Activated CD8-positive, alpha-beta memory T cell treated with anti-CD3 and anti-CD28 coated beads, Interleukin-2, amount 50 U/mL, for 48 hours (primary cell): ENCODE measurements at places on chromosomes 16 and 17.

DNA sequence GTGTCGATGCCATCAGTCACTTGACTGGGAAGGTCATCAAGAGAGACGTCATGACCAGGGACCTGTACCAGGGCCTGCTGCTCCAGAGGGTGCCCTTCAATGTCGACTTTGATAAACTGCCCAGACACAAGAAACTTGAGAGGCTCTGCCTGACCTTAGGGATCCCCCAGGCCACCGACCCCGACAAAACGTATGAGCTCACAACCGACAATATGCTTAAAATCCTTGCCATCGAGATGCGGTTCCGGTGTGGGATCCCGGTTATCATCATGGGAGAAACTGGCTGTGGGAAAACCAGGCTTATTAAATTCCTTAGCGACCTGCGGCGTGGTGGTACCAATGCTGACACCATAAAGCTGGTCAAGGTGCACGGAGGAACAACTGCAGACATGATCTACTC, 69.6 kb upstream of the ENDOV start:
- no peak for DNase-seq

- DNase-seq = no peak
Measured at GRCh38 chr17:40074871-40075200, 12.1 kb downstream of the THRA start.

GRCh38 chr17:42045719-42046118, 4.7 kb downstream of the C17orf113 start:
- DNase-seq = no peak

DNA sequence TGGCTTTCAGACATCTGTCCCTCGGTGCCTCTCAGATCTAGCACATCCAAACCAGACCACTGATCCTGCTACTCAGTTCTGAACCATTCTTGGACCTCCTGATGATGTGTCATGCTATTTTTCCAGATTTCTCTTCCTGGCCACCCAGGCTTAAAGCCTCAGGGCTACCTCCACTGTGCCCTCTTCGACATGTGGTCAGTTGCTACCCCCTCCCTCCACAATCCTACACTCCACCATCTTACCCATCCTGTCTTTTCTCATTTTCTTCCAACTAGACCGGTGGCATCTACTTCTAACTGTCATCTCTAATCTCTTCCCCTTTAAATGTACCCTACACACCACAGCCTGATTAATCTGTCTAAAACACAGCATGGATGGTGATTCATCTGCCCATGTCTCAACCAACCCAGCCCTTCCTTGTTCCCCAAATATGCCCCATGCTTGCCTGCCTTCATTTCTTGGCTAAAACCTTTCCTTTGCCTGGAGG, 478.6 kb downstream of the SLC39A11 start:
- DNase-seq = no peak

DNA sequence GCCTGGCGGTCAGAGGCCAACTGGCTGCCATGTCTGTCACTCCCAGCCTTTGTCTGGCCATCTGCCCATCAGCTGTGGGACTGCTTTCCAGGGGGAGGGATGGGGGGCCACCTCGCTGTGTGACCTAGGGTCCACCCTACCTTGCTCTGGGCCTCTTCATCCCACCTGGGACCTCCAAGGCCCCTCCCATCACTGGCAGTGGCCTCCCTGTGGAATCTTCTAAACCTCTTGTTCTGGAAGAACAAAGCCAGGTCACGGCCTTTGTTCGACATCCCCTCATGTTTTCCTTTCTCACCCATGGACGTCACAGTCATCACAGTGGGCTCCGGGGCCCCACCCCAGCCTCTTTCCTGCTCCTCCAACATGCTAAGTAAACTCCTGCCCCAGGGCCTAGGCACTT, 24.0 kb downstream of the SPNS2 start:
- no peak for DNase-seq

DNA sequence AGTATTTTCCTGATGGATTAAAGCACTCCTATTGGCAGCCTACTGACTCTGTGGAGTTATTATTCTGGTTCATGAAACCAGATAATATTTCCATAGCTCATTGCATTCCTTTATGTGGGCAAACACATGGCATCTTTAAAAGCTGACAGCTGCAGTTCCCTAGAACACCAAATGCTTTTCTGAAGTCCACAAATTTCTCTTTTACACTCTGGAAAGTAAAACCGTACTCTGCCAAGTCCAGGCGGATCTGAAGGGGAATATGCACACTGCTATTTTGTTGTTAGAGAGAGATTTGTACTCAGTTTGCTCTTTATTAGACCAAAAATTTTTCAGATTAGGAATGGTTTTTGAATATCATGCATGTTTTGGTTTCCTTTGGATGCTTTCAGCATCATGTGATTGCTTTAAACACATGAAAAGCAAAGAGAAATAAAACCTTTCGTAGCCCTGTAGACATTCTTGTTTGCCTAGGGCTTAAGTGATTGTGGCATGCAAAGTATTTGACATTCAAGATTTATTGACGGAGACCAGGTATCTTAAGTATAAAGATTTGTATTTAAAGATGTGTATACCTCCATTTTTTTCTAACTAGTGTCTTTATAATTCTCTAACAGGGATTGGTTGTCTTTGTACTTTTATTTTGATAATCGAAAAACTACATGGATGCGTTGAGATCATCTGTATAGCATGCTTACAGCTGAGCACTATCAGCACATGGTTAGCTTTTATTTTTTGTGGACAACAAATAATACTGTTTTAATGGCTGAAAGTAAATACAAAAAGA, 19.5 kb downstream of the SEC14L1 start:
- no peak for DNase-seq

DNA sequence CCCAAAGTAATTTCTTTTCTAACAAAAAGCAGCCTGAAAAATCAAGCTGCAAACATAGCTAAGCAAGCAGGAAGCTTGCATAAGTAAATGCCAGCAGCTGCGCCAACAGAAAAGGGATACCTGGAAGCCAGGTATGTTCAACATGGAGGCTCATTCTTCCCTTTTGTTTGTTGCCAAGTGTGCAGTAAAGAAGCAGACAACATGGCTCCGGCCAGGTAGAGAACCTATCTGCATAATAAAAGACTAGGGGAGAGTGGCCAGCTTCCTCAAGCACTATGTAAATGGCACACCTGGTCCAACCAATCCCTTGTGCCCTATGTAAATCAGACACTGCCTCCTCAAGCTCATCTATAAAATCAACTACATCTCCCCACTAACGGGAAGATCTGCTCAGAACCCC, 1407.0 kb downstream of the CDH11 start:
- DNase-seq = no peak

DNA sequence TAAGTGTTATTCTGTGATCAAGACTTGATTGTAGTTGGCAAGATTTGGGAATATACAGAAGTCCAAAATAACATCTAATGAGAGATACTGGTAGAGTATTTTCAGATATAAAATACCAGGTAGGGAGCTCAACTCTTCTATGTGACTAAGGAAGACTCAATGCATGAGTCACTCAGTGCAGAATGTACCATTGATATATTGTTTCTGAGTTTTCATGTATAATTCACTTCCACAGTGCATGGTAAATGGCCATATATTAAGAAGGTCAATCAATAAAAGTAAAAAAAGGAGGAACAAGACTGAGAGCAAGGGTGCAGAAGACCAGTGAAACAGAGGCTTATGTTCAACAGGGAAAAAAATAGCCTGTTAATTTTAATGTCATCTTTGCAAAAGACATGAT, 1387.9 kb downstream of the CDH8 start:
- no peak for DNase-seq

GRCh38 chr17:48522031-48522653, 8.7 kb downstream of the HOXB1 start:
- no peak for DNase-seq

GRCh38 chr17:74618451-74618850, 5.1 kb downstream of the CD300E start:
- no peak for DNase-seq

GRCh38 chr17:65634533-65634932, 73.1 kb upstream of the AXIN2 start:
- no peak for DNase-seq

- no peak for DNase-seq
Measured at GRCh38 chr17:12667299-12667958, 1.7 kb downstream of the MYOCD start.

DNA sequence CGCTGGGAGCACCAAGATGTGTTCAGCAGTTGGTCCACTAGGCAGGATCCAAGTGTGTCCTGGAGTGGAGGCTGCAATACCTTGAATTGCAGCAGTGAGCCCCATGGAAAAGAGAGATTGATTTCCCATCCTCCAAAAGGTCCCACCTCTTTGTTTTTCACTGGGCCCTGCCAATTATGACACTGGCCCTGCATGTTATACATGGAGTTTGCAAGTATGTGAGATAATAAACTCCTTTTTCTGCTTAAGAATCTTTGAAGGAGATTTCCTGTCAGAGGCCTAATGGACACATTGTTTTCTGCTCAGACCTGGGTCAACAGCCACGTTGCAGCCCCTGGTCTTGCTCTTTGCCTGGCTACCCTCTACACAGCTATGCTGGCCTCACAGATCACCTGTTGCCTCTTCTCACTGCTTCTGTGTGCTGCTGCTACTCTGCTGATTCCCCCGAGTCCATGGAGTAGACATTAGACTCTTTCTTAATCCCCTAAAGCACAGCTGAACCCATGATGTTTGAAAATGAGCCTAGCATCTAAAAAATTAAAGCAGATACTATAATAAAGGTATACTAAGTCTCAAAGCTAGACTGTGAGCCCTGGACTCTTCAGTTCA, 341.9 kb upstream of the CDH11 start:
- DNase-seq = no peak

DNA sequence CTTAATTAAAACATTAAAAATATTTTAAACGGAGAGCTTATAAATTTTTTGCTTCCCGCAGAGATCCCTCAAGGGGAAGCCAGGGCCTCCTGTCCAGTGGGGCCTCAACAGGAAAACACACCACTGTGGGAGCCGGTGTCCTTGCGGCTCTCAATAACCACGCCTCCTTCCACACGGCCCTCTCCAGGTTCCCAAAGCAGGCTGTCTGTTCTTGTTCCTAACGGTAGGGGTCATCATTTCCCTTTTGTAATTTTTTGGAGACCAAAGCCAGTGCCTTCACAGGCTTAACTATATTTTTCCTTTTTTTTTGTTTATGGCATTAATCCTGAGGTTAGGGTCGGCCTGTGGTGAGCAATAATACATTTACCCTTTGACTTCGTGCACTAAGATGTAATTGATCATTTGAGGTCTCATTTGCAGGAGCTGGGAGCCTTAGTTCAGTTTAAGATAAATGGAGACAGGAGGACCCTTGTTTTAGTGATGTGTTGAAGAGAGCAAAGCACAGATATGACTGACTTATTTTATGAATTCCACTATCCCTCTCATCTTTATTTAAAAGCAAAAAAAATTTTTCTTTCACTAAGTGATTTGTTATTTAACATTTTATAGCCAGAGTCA, 77.5 kb upstream of the N4BP1 start:
- peak; percentile 59 for DNase-seq

DNA sequence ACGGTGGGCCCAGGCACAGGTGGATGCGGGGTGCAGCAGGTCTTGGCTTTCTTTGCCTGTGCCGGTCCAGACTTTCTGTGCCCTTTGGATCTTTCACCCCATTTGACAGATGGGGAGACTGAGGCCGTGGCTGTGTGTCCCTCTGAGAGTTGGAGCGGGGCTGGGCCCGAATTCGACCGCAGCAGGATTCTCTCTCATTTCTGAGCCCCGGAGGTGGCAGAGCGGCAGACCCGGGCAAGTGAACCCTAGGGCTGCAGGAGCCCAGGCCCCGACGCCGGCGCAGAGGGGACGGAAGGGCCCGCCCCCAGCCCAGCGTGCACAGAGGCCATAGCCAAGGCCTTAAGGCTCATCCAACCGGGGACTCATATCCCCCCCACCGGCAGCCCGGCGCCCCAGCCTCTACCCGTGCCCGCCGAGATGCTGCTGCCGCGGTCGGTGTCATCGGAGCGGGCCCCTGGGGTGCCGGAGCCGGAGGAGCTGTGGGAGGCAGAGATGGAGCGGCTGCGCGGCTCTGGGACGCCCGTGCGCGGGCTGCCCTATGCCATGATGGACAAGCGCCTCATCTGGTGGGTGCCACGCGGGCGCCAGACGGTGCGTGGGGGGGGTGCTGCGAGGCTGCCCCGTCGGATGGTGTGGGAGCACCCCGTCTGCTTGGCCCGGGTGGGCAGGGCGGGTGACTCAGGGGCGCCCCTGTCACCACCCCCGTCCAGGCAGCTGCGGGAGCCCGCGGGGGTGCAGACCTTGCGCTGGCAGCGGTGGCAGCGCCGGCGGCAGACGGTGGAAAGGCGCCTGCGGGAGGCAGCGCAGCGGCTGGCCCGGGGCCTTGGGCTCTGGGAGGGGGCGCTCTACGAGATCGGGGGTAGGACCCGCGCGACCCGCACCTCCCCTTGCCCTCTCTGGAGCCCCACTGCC, 857 bp downstream of the TMC8 start:
- DNase-seq = peak; percentile 84
